Endothelial cell of coronary artery (primary cell): ENCODE measurements at places on chromosomes 7 and 10. TPM values are rescaled to one million over a fixed set of nuclear protein-coding genes. Genes with fewer than 3 reads are reported as not detected.

WDR86 gene
- total RNA-seq = not detected in 2 replicates

DCLRE1A gene
- 5.3 and 5.5 TPM in 2 replicates for total RNA-seq

OR6B1 gene
- total RNA-seq = 0.09 TPM in 1 of 2 replicates, not detected in the other

MORN4 gene
- 3.1 TPM in 2 replicates for total RNA-seq

PTPRE gene
- total RNA-seq = 40.2 and 49.2 TPM in 2 replicates

NEUROD6 gene
- total RNA-seq = not detected in 2 replicates

AKR1D1 gene
- total RNA-seq = not detected in 2 replicates

GPR85 gene
- total RNA-seq = 0.19 and 2.8 TPM in 2 replicates

PON1 gene
- not detected in 2 replicates for total RNA-seq

PLAU gene
- 45.6 and 46.1 TPM in 2 replicates for total RNA-seq

GRM3 gene
- total RNA-seq = not detected in 2 replicates

SMO gene
- 7.7 and 8.8 TPM in 2 replicates for total RNA-seq

MRC1 gene
- total RNA-seq = 1.9 and 8.8 TPM in 2 replicates

ARPC1A gene
- 224 and 226 TPM in 2 replicates for total RNA-seq

FZD8 gene
- 33.4 and 66.6 TPM in 2 replicates for total RNA-seq

HOXA11 gene
- total RNA-seq = 0.09 and 0.47 TPM in 2 replicates

NKX1-2 gene
- total RNA-seq = not detected in 2 replicates

CUBN gene
- total RNA-seq = 1.4 and 3.2 TPM in 2 replicates

HOXA1 gene
- 0.38 and 0.54 TPM in 2 replicates for total RNA-seq

LDB1 gene
- 42.5 and 46.3 TPM in 2 replicates for total RNA-seq

MUC12 gene
- not detected in 2 replicates for total RNA-seq
